Activated T-cell treated with anti-CD3 and anti-CD28 coated beads, Interleukin-2, amount 50 U/mL, for 4 hours (primary cell): ENCODE measurements at places on chromosomes 2 and 18.
A peak's percentile ranks its signal among the peaks of the same experiment; 100 is the strongest.

GRCh38 chr18:13553449-13553848 is 172.9 kb downstream of the FAM210A start:
- no peak for DNase-seq

DNA sequence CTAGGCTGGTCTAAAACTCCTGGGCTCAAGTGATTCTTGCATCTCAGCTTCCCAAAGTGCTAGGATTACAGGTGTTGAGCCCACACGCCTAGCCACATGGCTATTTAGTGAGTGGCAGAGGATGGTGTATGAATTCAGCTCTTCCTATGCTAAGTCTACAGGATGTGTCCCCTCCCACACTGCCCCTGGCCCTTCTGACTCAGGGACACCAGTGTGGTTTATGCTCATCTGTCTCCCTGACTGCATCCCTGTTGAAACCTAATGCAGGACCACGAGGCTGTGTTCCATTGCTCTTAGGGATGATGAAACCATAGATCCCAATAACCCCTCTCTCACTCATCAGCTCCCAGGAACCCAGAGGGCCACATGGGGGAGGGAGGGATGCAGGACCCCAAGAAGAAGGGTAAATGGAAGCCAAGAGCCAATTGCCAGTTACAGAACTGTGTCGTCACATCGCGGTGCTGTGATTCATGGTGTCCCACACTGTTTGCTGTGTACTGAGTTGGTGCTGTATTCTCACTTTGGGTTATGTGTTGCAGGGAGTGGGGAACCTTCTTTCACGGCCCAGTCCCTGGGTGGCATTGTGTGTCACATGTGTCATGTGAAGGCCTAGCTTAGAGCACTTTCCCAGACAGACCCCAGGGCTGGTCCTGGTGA is 102.9 kb upstream of the HAAO start:
- DNase-seq: no peak

DNA sequence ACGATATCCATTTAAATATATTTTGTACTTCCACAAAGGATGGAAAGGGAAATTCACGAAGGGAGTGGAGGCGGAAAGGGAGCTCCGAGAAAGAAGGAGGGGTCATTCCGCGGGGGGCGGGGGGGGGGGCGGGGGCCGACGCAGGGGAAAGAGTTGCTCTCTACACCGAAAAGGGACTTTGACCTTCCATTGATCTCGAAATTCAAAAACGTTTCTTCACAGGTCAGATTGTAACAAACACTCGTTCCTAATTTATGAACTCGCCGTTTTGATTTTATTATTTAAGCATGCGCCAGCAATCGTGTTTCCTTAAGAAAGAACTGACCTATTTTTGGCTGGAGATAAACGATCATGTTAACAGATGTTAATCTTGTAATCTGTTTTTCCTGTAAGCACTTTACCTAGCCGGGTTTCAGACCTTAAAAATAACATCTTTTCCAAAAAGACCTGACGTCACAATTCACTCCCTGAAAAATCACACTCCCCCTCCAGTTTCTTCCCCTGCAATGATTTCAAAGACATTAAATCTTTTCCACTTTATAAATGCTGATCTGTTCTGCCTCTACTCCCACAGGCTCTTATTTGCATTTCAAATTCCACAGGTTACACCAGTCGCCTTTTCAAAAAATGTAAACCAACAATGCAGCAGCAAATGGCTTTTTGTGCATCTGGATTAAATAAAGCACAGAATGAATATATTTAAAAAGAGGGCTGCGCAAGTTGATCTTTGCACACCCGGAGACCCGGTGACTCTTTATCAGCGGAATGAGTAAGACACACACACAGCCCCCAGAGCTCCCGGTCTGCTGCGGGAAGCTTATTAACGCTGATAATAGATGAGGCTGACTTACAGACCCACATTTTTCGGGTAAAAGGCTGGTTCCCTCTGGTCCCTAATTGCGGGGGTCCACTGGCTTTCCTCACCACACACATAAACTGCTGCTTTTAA is 1.6 kb downstream of the ZNF516 start:
- peak; percentile 9 for DNase-seq

DNA sequence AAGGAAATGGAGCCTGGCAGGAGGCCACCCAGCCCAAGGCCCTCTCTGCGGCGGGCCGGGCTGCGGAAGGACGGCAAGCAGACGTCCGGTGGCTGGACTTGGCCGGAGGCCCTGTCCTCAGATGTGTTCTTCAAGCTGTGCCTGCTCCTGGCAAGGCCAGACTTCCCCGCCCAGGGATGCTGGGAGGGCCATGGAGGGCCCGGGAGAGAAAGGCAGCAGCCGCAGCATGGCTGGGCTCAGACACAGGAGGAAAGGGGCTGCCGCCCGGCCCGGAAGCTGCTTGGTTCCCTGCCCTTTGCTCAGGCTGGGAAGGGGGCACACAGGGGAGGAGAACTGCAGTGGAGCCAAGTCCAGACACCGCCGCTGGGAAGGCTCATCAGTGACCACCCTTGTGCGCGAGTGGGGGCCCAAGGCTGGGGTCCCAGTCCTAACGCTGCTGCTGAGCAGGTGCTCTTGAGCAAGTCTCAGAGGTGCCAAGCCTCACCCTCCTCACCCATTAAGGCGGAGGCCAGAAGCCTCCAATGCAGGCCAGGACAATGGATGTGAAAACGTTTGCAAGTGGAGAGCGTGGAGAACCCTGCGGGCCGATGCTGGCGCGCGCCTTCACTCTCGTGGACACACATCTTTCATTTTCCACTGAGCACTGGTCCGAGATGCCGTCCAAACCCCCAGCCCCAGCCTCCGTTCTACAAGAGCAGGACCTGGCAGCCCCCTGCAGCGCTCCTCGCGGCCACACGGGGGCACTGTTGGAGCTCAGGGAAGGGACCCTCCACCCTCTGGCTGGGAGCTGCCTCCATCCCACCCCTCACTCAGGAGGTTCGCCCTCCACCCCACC is 7.9 kb downstream of the CROCC2 start:
- DNase-seq: peak; percentile 67
